GM06990 (cell line): ENCODE measurements at places on chromosomes 11 and 22.
A peak's percentile ranks its signal among the peaks of the same experiment; 100 is the strongest.

GRCh38 chr11:17386331-17387084 lies 2.0 kb downstream of the KCNJ11 start:
- DNase-seq: peak; percentile 43

GRCh38 chr11:71936825-71937224 lies 8.0 kb downstream of the RNF121 start:
- DNase-seq: no peak

GRCh38 chr11:69355346-69355940 lies 61.5 kb downstream of the MYEOV start:
- DNase-seq: no peak

DNA sequence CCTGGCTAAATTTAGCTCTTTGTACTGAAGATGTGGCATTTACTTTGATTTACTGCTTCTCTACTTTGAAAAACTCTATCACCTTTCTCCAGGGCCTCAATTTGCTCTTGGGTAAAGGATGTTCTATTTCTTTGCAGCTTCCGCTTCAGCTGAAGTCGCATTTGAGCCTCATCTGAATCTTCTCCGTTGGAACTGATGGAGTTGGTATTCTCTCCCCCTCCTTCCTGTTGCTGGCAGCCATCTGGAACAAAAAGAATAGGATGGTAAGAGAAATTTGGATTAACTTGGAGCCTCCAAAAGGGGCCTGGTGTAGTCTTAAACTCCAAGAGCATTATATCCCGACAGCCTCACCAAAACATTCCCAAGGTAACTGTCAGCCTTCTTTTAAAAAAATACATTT lies 16.6 kb downstream of the PAX6 start:
- no peak for DNase-seq

GRCh38 chr22:41094041-41094593 lies 1.7 kb downstream of the EP300 start:
- no peak for DNase-seq

- DNase-seq: no peak
Measured at GRCh38 chr22:48239461-48240147, 1477.2 kb downstream of the TBC1D22A start.

- no peak for DNase-seq
Measured at GRCh38 chr11:57638005-57638781, 11.5 kb downstream of the YPEL4 start.

DNA sequence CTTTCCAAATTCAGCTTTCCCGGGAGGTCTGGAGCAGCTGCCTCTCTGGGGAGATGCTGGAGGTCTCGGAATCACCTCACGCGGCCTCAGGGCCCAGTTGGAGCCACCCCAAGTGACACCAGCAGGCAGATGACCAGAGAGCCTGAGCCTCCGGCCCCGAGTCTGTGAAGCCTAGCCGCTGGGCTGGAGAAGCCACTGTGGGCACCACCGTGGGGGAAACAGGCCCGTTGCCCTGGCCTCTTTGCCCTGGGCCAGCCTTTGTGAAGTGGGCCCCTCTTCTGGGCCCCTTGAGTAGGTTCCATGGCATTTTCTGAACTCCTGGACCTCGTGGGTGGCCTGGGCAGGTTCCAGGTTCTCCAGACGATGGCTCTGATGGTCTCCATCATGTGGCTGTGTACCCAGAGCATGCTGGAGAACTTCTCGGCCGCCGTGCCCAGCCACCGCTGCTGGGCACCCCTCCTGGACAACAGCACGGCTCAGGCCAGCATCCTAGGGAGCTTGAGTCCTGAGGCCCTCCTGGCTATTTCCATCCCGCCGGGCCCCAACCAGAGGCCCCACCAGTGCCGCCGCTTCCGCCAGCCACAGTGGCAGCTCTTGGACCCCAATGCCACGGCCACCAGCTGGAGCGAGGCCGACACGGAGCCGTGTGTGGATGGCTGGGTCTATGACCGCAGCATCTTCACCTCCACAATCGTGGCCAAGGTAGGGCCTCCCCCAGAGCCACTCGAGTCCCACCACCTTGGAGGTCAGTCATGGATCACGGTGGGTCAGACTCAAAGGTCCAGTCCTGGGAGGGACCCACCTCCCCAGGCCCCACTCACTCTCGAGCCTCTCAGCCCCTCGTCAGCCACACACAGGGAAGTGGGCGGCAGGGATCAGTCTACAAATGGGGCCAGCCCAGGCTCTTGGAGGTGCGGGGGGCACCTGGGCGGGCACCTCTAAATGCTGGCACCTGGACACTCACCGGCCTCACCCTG lies 525 bp downstream of the SLC22A12 start:
- DNase-seq: no peak

GRCh38 chr11:59283825-59284772 lies 71.4 kb upstream of the MPEG1 start:
- no peak for DNase-seq

- no peak for DNase-seq
Measured at GRCh38 chr11:79025097-79025496, 415.7 kb downstream of the TENM4 start.

- no peak for DNase-seq
Measured at GRCh38 chr11:34068111-34068510, 16.6 kb downstream of the CAPRIN1 start.

GRCh38 chr22:49976439-49977175 lies 16.0 kb downstream of the PIM3 start:
- DNase-seq: peak; percentile 27
